Karpas-422 (cell line): ENCODE measurements at places on chromosomes 13 and 19.

DNA sequence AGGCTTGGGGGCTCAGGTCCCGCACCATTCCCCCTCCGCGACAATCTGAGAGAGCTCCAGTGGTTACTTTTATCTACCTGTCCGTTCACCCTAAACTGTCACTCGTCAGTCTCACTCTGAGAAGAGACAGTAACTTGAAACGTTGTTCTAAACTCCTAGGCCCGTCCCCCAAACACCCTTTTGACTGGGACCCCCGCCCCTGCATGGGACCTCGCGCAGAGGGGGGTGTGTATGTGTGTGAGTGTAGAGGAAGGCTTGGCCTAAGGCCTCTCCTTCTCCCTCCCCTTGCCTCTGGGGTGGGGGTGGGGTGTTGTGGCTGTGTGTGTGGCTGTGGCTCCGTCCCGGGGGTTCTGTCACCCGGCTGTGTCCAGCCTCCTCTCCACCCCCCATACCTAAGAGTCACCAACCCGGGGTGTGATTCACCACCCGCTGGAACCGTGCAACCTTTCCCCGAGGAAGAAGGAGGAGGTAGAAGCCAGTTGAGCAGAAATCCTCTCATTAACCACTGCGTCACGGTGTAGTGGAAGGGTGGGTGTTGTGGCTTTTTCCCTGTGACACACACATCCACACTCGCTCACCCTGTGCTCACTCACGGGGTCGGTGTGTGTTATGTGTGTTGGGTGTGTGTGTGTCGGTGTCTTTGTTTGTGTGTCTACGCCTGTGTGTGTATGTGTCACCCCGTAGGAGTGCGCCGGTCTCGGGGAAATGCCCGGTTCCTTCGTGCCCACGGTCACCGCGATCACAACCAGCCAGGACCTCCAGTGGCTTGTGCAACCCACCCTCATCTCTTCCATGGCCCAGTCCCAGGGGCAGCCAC lies 2.4 kb downstream of the FOSB start:
- DNase-seq = no peak
- H3K4me3 ChIP-seq = peak overlapping the region; percentile 88
- no peak overlapping the region; the same call in 1 of the 2 replicates for H3K27ac ChIP-seq
- H3K36me3 ChIP-seq = no peaks in the 10 kb centered on the region
- peaks cover 25% of the 10 kb centered on the region for H3K4me1 ChIP-seq
- no peaks in the 10 kb centered on the region for H3K27me3 ChIP-seq

- no peaks in the 10 kb centered on the region; the same call in 1 of the 2 replicates for H3K4me1 ChIP-seq
- no peaks in the 10 kb centered on the region for H3K36me3 ChIP-seq
- H3K27me3 ChIP-seq = no peaks in the 10 kb centered on the region
- no peak overlapping the region for H3K4me3 ChIP-seq
- H3K27ac ChIP-seq = no peak overlapping the region
- DNase-seq = no peak
These were observed 88.8 kb downstream of the ING1 start for GRCh38 chr13:110802260-110802659.

DNA sequence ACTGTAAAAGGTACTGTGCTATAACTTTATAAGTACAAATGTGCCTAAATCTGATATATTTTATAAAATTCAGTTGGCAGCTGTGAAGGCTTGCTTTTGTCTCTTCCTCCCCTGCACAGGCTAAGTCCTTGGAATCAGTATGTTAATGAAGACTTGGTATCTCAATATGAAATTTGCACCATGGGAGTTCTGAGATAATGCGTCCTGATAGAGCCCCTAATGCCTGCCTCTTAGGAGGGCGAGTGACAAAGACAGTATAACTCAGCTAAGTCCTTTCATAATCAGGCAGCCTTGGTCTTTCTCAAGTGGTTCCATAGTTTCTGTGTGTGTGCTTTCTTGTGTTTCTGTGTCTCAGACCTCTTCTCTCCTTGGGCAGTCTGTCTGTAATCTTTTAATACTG lies 14.7 kb downstream of the LRCH1 start:
- no peaks in the 10 kb centered on the region for H3K4me1 ChIP-seq
- H3K36me3 ChIP-seq = no peaks in the 10 kb centered on the region
- H3K4me3 ChIP-seq = no peak overlapping the region
- DNase-seq = no peak

DNA sequence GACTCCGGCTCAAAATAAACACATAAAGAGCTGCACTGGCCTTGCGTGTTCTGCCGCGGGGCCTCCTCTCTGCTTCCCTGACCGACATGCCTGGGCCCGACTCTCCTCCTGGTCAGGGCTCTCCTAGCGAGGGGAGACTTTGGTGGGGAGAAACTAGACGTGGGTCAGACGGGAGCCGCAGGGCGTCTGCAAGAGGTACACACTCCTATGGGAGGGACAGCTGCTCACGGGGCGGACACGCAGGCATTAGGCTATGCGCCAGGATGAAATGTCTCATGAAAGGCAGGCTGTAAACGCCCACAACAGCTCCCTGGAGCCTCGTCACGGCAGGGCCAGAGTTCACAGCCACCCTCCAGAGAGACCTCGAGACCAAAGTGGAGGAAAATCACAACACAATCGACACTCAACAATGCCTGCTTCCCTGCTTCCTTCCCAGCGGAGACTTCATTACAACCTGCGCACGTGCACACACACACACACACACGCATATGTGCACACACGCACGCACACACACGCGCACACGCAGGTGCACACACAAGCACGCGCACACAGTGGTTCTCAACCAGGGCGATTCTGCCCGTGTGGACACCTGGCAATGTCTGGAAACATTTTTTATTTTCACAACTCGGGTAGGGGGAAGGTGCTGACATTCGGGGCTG lies 5.8 kb downstream of the SLC39A3 start:
- peaks cover 2% of the 10 kb centered on the region for H3K4me1 ChIP-seq
- H3K4me3 ChIP-seq = no peak overlapping the region
- no peaks in the 10 kb centered on the region for H3K27me3 ChIP-seq
- no peak overlapping the region for H3K27ac ChIP-seq
- H3K36me3 ChIP-seq = peaks cover 10% of the 10 kb centered on the region

- no peak for DNase-seq
- no peaks in the 10 kb centered on the region for H3K36me3 ChIP-seq
- no peaks in the 10 kb centered on the region for H3K27me3 ChIP-seq
- H3K27ac ChIP-seq = no peak overlapping the region
These were observed 51.1 kb downstream of the HSPH1 start for GRCh38 chr13:31110617-31111016.

GRCh38 chr19:21626091-21626490 lies 120.7 kb downstream of the ZNF429 start:
- no peak overlapping the region for H3K27ac ChIP-seq
- H3K4me1 ChIP-seq = no peaks in the 10 kb centered on the region
- H3K36me3 ChIP-seq = no peaks in the 10 kb centered on the region
- no peak overlapping the region for H3K4me3 ChIP-seq
- no peaks in the 10 kb centered on the region for H3K27me3 ChIP-seq
